ENCODE measurements at places on chromosomes 1 and 21.

GRCh38 chr1:226209307-226210059 is 14.0 kb upstream of the MIXL1 start:
- no peak for DNase-seq

- peak; percentile 91 for DNase-seq
Measured at GRCh38 chr1:116168277-116169032, 57.3 kb downstream of the MAB21L3 start.

DNA sequence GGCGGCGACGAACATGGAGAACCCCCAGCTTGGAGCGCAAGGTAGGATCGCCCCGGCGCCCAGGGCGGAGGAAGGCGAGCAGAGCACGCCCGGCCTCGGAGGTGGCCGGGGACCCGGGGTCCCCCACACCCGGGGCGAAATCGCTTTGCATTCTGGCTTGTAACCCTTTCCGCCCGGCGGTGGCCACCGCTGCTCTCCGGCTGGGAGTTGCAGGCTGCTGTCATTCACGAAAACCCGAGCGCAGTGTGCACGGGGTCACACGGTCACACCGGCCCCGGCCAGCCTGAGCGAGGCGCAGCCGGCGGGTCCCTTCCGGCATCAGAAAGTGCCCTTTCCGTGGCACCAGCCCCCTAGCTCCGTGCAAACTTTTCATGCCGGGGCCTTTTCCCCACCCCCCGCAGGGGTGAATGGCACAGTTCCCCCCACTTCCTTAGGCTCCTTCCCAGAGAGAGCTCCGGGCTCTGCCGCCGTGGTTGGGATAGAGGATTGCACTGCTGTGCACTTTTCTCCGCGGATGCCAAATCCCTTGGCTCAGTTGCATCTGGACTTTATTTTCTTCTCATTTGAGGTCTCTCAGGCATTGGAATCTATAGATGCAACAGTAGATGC is 802 bp downstream of the KAZN start:
- DNase-seq: no peak

- no peak for DNase-seq
Measured at GRCh38 chr1:7691576-7691975, 79.5 kb upstream of the VAMP3 start.

- DNase-seq: no peak
Measured at GRCh38 chr1:68128820-68129219, 78.4 kb upstream of the DIRAS3 start.

DNA sequence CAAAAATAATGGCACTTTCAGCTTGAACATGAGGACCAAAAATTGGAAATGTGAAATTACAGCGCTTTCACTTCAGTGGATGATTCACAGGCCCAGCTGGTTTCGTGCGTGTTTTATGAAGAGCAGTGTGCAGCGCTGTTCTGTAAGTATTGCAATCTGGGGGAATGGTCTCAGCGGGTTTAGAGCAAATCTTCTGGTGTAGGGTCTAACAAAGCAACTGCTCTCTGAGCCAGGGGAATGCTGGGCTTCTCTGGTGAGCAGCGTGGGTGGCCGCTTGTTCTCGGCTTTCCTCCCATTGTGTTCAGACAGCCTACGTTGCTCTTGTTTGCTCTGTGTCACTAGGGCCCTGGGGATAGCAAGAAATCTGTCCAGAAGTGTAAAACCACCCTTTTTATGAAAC is 42.4 kb upstream of the GADD45A start:
- no peak for DNase-seq

DNA sequence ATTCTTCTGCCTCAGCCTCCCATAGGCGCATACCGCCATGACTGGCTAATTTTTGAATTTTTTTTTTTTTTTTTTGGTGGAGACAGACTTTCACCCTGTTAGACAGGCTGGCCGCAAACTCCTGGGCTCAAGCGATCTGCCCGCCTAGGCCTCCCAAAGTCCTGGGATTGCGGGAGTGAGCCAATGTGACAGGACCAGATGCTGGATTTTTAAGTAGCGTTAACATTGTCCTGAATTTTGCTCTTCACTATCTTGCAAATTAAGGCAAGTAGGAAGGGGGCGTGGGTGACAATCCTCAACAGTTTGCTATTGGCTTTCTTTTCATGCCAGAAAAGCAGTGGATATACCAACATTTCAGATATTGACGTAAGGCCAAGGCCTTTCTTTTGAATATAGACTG is 49.7 kb upstream of the TSNAX start:
- no peak for DNase-seq

DNA sequence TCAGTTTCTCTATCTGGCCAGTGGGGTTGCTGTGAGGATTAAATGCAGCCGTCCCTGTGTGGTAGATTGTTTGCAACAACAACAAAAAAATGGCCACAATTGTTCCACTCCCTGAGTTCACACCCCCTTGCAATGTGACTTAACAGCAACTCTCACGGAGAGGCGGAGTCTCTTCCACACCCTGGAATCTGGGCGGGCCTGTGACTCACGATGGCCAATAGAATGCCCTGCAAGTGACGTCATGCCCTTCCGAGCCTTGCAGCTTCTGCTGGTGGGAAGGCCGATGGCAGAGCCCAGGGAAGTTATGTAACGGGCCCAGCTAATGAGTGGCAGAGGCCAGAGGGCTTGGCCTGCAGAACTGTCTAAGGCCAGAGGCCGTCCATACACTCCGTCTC is 87.9 kb downstream of the RIPK4 start:
- DNase-seq: no peak

DNA sequence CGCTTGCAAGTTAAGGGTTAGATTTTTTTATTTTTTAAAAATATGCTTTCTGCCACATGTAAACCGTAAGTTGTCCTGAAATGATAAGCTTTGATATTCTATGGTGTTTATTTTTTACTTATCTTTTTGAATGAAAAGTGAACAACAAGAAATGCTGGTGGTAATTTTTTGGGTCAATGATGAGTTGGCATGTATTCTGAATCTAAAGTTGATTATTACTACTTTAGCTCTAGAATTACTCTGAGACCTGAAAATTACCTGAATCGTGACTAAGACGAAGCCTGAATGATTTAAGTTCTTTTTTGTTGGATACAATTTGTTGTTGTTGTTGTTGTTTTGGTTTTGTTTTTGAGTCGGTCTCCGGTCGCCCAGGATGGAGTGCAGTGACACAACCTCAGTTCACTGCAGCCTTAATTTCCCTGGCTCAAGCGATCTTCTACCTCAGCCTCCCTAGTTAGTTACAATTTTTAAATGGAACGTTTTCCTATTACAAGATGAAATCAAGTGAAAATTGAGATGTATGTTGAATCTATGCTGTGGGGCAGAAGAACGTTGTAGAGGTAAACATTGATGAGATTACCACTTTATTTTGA is 941 bp downstream of the RABGGTB start:
- DNase-seq: no peak

DNA sequence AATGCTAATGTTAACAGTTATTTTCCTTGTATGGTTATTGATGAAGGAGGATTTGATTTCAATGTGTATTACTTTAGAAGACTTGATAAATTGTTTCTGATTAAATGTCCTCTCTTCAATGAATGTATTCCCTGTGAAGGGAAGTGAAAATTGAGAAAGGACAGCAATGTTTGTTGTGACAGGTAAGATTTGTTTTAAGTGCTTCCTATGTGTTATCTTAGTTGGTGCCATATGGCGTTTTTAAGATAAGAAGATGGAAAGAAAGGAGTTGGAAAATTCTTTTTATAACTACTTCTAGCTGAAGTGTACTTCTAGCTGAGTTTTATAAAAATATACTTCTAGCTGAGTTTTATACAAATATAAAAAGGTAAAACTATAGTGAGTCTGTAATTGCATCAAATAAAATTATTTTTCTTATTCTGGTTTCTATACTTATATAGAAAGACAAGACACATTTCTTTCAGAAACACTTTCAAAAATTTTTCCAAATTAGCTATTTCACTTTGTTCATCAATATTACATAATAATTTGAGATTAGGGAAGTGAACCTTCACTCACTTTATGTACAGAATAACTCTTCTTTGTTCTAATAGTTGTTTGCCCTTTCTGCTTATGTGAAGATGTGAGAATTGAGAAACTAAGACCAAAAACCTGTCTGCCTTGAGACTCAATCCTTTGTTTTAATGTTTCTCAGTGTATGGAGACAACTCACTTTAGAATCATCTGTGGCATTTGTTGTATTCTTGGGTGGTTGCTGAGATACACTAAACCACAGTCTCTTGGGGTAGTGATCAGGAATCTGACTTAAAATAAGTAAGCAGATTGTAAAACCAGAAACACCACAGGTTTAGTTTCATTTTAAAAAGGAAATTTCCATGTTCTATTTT is 382.9 kb upstream of the B3GALT2 start:
- DNase-seq: no peak

- peak; percentile 56 for DNase-seq
Measured at GRCh38 chr1:67766141-67766978, 66.9 kb downstream of the GNG12 start.

GRCh38 chr1:37242501-37242900 is 208.2 kb upstream of the GRIK3 start:
- no peak for DNase-seq

GRCh38 chr1:171196351-171196750 is 11.3 kb downstream of the FMO2 start:
- DNase-seq: no peak

DNA sequence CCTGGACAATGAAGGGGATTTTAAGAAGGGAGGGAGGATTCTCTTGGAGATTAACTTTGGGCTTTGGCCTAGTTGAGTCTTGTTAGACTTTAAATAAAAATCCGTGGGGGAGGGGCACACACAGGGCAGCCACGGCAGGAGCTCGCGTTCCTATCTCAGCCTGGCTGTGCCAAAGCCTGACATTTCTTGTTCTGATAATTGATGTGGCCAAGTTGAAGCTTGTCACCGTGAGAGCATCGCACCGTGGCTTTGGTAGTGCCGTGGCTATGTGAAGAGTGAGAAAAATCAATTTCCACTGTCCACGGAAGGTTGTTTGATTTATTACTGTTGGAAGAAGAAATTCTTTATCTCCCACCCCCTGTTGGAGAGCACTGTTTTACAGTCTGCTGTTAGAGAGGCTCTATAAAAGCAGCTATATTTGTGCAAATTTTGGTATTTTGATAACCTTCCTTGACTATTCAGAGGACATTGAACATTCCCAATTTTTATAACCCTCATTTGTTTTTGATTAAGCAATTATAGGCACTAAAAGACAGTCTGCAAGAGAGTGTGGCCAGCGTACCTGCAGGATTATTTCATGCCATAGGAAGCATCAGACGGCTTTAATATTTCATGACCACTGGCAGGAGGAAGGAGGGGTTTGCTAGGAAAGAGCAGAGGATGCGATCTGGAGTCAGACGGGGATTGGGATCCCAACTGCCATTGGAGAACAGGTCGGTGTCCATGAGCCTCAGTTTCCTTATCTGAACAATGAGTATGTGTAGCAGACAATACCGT is 160.7 kb downstream of the KAZN start:
- DNase-seq: no peak

- no peak for DNase-seq
Measured at GRCh38 chr1:245589906-245590305, 435.1 kb downstream of the KIF26B start.

- DNase-seq: no peak
Measured at GRCh38 chr1:10494418-10494753, 19.6 kb downstream of the PEX14 start.

DNA sequence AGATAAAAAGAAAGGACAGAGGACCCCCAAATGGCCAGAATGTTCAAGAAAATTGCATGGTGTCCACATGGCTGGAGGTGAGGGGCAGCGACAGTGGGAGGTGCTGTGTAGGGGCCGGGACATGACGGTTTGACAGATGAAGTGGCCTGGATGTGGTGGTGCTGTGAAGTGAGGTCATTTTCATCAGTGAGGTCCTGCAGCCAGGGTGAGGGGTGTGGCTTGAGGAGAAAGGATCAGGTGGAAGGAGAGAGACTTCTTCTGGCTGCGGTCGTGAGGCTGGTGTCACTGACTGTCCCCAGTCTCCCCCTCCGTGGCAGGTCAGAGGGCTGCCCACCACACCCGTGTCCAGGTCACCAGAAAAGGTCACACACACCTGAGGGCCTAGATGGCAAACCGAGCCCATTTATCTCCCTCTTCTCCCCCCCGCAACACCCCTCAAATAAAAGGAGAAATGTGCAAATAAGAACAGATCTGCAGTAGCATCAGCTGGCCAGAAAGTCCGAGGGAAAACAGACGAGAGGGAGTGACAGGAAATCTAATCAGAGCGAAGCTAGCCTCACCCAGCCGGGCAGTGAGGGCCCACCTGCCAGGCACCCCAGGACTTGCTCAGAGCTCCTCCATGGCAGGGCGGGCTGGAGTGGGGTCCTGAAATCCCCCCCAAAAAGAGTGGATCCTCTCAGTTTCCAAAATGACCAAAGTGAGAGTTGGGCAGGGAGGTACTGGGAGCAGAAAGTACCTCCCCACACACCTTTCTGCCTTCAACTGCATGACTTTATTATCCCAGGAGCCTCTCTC is 148.5 kb upstream of the EDN2 start:
- no peak for DNase-seq

- no peak for DNase-seq
Measured at GRCh38 chr1:110504226-110504625, 14.7 kb downstream of the KCNA10 start.

GRCh38 chr1:156226116-156226538 is 13.3 kb downstream of the PMF1 start:
- DNase-seq: peak; percentile 58

GRCh38 chr1:67459068-67459467 is 28.9 kb upstream of the SERBP1 start:
- DNase-seq: peak; percentile 21

GRCh38 chr1:160221089-160221488 is 15.9 kb downstream of the PEA15 start:
- DNase-seq: no peak

- DNase-seq: no peak
Measured at GRCh38 chr1:22870201-22870871, 102.3 kb downstream of the LACTBL1 start.

GRCh38 chr21:32463367-32463766 is 50.9 kb downstream of the EVA1C start:
- no peak for DNase-seq

GRCh38 chr1:157105988-157106812 is 6.6 kb upstream of the ETV3L start:
- DNase-seq: peak; percentile 62

- DNase-seq: no peak
Measured at GRCh38 chr1:47529520-47530098, 91.8 kb downstream of the FOXD2 start.

GRCh38 chr1:82706741-82707140 is 906.0 kb downstream of the ADGRL2 start:
- no peak for DNase-seq

DNA sequence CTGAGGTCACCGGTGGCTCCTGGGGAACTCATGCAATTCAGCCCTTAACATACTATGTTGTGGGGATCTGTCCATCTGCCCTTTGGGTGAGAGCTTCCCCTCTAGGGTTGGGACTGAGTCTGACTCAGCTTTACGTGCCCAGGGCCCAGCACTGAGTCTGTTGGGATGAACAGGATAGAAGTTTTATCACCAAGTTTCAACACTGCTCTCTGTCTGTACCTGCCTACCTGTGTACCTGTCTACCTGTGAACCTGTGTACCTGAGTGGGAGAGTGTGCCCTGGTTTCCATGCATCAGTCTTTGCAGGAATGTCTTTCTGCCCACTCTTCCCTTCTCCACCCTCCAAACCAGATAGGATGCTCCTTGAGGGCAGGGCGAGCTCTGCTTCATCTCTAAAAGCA is 90.6 kb upstream of the POU3F1 start:
- no peak for DNase-seq
